Dorsolateral prefrontal cortex (tissue), 122 donors: ENCODE measurements at places on chromosomes 1 and 21.

GRCh38 chr21:9838738-9839642 lies 682.4 kb upstream of the TPTE start:
- DNase-seq: peak; percentile 57

- no peak for DNase-seq
Observed at GRCh38 chr1:149925751-149926150, 1.9 kb downstream of the SF3B4 start.

- DNase-seq: no peak
Observed at GRCh38 chr1:36034692-36035091, 49.2 kb upstream of the TEKT2 start.

DNA sequence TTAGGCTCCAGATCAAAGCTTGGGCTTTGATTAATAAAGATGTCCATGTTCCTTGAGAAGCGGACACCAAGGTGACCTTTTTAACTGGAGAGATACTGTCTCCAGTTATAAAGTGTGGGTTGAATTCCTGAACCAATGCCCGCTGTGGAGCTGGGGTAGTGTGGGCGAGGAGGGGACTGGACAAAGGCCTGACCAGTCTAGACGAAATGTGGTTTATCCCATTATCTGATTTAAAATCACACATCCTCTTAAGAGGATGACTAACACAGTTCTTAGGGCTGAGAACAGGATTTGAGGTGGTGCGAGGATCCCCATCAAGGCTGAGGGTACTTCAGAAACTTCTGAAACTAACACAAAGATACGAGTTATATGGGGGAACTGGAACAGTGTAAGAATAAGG lies 84.5 kb upstream of the GCLM start:
- no peak for DNase-seq

DNA sequence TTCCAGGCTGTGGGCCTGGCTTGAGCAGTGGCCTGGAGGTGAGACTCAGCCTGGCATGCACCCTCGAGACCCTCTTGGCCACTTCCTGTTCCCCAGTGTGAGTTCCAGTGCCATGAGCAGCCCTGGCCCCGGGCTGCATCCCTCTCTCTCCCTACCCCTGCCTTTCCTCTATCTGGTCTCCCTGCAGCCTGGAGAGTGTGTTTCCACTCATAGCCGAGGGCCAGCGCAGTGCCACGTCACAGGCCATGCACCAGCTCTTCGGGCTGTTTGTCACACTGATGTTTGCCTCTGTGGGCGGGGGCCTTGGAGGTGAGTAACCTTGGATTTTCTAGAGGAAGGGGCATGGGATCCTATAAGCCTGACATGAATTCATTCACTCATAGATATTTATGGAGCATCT lies 13.6 kb downstream of the RHBG start:
- no peak for DNase-seq

- no peak for DNase-seq
Observed at GRCh38 chr1:48018799-48019198, 21.6 kb upstream of the TRABD2B start.

GRCh38 chr1:8351693-8352470 lies 34.0 kb downstream of the SLC45A1 start:
- DNase-seq: no peak

DNA sequence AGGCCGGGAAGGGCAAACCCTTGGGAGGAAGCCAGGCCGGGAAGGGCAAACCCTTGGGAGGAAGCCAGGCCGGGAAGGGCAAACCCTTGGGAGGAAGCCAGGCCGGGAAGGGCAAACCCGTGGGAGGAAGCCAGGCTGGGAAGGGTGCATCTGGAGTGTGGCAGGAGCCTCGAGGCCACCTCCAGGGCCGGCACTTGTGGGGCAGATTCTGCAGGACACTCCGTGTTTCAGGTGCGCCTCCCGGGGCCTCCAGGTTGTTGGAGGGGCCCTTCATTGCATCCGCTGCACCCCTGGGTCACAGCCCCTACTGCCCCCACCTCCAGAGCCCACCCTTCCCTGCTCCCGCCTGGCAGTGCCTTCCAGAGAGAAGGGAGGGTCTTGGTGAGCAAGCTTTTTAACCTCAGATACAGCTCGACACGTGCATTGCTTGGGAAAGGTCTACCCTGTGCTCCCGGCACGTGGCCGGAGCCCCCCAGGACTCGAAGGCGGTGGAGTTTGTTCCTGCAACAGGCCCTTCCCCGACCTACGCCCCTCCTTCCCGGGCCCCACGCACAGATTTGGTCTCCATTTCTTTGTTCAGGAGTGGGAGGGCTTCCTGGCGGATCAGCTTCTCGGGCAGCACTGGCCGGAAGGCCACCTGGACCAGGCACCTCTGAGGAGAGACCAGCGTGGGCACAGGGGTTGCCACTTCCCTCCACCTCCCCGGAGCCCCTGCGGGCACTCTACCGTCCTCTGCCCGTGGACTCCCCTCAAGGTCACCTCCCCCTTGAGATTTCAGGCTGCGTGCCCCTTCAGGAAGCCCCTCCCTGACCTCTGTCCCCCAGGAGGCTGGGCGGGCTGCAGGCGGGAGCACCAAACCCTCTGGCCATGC lies 9.4 kb upstream of the TMEM52 start:
- DNase-seq: no peak

DNA sequence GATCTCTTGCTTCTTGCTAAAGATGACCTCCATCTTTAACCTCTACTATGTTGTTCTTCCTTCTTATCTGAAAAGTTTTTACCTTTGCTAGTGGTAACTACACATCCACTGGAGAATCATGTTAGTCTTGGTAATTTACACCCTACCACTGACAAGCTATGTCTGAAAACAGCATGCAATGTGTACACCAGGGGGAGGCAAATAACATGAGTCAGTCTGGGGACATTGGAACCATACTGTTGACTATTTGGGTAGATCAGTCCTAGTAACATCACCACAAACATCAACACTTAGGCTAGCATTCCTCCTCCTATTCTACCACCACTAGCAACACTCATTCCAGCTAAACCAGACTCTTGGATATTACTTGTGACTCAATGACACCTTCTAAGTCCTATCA lies 549.0 kb downstream of the KCNT2 start:
- no peak for DNase-seq

GRCh38 chr1:4595341-4596225 lies 58.8 kb upstream of the AJAP1 start:
- no peak for DNase-seq

DNA sequence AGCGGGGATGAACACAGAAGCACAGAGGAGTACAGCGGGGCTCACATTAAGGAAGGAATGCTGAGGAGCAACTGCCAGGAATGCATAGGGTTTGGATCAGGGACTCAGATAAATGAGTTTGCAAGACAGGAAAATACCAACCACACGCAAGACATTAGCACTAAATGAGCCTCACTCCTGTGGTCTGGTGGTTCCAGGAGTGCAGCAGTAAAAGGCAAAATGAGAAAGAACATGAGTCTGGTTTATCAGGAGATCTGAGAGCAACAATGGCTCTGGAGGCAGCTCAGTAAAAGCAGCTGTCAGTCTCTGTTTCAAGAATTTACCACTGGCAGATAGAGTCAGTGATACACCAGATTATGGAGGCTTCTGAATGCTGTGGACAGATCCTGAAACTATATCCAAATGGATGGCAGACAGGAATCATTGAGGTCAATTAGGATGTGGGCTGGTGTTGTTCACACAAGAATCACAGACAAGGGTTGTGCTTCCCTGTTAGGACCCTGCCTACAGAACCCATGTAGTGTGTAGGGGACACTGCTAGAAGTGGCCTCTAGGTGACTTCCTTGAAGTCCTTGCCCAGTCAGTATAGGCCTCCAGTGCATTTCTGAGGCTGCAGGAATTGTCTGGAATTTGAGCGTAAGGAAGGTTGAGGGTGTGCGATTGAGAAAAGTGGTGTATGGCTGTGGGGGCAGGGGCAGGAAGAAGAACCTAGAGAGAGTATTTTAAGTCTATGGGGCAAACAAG lies 50.3 kb downstream of the CASQ2 start:
- no peak for DNase-seq

GRCh38 chr1:29519788-29520110 lies 283.4 kb downstream of the PTPRU start:
- DNase-seq: no peak

DNA sequence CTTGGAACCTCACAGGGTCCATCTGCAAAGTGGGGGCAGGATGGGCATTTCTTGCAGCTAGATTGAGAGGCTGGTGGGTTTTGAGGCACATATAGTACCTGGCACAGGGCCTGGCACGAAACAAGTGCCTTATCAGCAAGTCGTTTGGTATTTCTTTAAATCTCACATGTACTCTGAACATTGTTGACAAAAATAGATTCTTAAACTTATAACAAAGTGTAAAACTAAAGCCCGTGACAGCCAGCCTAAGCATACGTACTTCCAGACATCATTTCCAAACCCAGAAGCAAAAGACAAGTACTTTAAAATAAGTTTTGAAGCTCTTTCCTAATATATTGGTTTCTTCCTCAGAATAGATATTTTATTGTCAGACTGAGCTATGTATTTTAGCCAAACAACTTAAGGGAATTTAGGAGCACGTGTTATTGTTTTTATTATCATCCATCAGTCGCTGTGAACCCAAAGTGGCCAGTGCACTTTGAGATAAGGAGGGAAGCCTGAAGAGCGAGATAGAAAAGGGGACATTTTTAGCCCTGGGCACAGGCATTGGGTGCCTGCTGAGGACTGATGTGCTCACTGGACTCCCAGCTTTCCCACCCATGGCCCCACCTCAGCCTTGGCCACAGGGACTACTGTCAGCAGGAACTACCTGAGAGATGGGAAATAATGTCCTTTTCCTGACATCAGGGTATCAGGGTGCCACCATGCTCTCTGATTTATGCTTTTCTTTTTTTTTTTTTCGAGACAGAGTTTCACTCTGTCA lies 3.0 kb downstream of the FBLIM1 start:
- no peak for DNase-seq

DNA sequence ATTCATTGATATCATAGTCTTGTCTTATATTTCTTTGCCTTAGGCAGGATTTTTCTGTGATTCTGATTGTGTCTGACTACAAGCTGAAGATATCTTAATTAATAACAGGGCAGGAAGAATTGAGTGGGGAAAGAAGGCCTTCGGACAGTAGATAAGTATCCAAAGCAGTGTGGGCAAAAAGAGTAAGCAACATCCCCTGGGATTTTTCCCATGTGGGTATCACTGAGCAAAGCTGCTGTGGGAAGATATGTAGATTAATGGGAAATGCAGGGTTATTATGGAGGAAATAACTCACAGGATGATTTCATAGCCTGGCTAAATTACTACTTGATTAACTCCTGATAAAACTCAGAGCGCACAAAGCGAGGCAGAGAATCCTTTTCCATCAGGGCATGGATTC lies 55.7 kb downstream of the RGS5 start:
- no peak for DNase-seq

GRCh38 chr1:168654198-168654915 lies 74.6 kb downstream of the DPT start:
- DNase-seq: no peak

- no peak for DNase-seq
Observed at GRCh38 chr1:236455243-236455642, 61.2 kb downstream of the EDARADD start.

- DNase-seq: no peak
Observed at GRCh38 chr1:168917309-168917708, 188.3 kb upstream of the DPT start.

GRCh38 chr1:204902671-204903070 lies 32.0 kb downstream of the NFASC start:
- DNase-seq: no peak

DNA sequence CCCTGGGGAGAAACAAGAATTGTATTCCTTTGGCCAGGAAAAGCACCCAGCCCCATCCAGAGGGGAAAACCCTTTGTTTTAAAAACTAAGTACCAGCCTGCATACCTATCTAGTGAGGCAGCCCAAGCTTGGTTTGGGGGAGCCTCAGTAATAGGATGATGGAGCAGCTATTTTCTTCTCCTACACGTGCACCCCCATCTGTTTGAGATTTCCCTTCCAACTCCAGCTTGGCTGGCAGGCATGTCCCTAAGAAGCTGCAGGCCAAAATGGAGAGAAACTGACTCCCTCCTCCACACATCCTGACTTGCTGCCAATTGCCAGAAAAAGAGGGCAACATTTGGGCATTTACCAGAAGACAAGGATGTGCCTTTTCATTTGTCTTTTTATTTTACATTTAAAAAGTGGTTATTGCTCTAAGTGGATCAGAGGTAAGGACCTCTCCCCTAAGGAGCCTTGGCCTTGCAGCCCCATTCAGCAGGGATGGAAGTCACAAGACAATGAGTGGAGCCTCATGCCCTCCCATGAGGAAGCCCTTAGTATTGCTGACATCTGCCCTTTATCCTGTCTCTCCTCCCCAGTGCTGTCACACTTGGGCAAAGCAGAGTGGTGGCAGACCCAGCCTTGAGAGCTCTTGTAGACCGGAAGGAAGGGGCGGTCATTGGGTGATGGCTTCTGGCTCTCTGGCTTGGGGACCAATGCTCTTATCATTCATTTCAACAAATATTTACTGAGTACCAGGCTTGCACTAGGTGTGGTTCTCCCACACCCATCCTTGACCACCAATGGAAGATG lies 8.6 kb downstream of the FNDC5 start:
- no peak for DNase-seq

DNA sequence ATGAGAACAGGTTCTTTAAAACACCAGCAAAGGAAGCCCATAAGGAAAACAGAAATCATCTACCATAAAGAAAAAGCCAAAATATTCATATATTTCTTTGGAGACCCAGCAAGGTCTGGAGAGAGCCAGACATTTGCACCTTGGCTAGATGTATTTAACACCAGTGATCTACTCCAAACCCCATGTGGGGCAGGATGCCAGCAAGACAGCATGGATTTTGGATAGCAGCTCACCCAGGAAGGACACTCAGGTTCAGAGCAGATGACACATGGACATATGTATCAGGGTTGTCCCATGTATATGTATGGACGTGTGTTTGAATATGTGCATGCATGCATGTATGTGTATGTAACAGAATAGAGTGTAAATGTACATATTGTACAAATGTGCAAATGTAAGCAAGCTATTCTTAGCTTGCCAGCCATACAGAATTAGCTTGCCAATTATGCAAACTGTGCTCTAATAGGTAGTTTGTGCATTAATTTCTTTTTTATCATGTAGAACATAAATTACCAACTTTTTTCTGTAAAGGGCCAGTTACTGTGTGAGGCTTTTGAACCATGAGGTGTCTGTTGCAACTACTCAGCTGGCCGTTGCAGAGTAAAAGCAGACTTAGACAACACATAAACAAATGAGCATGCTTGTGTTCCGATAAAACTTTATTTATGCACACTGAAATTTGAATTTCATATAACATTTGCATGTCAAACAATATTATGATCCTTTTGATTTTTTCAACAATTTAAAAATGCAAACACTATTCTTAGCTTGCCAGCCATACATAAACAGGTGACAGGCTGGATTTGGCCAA lies 73.5 kb upstream of the KAZN start:
- peak; percentile 78 for DNase-seq
